ENCODE measurements at places on chromosomes 4 and X. TPM values are rescaled to one million over a fixed set of nuclear protein-coding genes. Genes with fewer than 3 reads are reported as not detected.

Gene ZNF182
- 8.8 TPM for total RNA-seq

Gene L1CAM
- total RNA-seq = 83.2 TPM

DNA sequence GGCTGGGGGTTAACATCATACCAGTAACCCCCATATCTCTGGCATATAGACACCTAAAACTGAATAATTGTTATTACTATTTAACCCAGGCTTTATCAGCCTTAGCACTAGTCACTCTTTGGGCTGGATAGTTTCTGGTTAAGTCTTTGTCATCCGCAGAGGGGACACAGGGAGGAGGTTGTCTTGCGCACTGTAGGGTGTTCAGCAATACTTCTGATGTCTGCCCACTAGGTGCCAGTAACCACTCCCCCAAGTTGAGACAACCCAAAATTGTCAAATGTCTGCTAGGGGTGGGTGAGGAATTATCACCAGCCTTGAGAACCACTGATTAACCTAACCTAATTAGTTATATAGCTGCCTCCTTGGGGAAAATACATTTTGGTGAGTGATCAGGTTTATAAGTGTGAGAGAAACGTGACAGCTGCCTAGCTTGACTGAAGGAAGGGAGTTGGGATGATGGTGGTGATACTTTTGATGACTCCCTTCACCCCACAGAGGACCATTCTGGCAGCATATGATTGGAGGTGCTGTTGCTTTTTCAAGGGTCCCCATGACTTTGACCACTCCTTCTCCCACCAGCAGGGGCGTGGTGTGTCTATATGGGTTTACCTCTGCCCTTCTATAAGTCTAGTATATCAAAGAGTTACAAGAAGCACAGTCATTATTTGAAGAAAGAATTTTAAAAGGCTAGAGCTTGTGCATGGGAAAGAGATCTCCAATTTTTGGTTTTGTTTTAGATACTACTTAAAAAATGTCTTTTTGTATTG is 140.9 kb downstream of the STIM2 start:
- no peak for DNase-seq

GRCh38 chr4:2924286-2924685 is 38.9 kb downstream of the NOP14 start:
- DNase-seq = no peak

DNA sequence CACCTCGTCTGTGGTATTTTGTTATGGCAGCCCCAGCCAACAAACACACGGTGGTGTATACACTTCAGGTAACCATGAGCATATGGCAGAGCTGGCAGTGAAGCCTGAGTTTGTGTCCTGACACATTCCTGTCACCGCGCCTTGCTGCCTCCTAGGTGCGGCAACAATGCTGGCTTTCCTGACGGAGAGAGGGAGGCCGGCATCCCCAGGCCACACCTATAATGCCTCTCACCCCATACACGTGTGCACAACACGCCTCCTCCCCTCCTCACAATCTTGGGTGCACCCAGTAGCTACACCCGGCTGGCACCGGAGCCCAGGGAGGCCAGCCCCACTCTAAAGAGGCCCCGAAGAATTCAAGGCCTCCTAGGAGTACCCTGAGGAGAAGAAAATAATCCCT is 158.5 kb downstream of the NSUN7 start:
- DNase-seq = no peak

Gene GUCY1A1
- total RNA-seq = 16.1 TPM

GRCh38 chrX:47380268-47380667 is 9.9 kb downstream of the ZNF157 start:
- no peak for DNase-seq

DNA sequence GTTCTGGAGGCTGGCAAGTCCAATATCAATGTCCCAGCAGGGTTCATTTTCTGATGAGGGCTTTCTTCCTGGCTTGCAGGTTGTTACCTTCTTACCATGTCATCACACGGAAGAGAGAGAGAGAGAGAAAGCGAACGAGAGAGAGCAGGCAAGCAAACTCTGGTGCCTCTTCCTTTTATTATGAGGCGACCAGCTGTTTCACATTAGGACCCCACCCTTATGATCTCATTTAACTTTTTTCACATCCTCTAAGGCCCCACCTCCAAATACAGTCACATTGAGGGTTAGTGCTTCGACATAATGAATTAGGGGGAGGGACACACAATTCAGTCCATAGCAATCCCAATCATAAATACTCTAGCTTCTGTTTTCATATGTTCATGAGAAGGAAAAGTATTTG is 10.6 kb upstream of the GPR174 start:
- no peak for DNase-seq

DNA sequence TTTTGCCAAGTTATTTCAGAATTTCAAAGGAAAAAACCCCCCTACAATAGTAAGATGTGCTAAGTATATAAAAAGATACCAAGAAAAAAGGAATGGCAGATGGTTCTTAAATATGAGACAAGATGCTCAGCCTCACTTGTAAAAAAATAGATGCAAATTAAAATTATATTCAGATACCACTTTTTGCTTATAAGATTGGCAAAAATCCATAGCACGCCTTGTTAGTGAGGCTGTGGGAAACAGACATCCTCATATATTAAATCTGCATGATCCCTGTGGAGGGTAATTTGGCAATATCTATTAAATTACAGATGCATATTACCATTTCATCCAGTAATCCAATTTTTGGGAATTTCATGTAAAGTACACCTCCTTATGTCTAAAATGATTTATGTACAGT is 62.5 kb upstream of the PDHA1 start:
- DNase-seq = no peak

- no peak for DNase-seq
Observed at GRCh38 chrX:39443240-39443639, 642.0 kb downstream of the MID1IP1 start.

DNA sequence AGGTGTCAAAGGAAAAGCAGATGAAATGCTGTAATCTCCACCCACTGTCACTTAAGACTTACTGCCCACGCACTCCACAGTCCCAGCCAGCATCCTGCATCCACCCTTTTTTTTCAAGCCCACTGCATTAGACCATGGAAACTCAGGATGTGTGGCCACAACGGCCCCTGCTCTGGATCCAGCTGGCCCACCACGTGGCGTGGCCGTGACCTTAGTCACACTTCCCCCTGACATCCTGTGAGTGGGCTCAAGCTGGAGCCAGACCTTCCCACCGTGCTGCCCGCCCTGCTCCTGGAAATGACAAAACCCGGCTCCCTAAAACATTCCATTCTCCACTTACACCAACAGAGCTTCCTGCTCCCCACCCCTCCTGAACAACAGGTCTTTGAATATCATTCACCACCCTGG is 588.3 kb upstream of the DIPK2B start:
- DNase-seq = no peak

Gene FAM184B
- total RNA-seq = not detected

Measured in sciatic nerve (tissue), 2 donors.